Activated naive CD4-positive, alpha-beta T cell treated with anti-CD3 and anti-CD28 coated beads, Interleukin-2, amount 50 U/mL, for 16 hours (primary cell): ENCODE measurements at places on chromosomes 12 and 14.

- peak; percentile 59 for DNase-seq
Measured at GRCh38 chr12:6927379-6928021, at the start of gene ATN1. Gene ATN1, plus strand, starts transcription at chr12:6927959. Its CDS starts 6,043 bp downstream, at chr12:6934002.

DNA sequence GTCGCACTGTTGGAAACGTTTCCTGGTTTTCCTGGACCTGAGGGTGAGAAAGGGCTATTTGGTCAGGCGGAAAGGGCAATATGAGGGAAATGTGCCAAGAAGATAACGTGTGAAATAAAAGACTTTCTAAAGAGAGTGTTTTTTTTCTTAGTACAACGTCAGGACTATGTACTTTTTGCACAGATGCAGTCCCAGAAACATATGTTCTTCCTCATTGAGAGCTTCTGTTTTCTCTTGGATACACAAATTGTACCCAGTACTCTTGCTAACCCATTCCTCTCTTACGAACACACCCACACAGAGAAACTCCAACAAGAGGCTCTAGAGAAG, 669 bp upstream of the PKP2 start:
- DNase-seq = no peak

DNA sequence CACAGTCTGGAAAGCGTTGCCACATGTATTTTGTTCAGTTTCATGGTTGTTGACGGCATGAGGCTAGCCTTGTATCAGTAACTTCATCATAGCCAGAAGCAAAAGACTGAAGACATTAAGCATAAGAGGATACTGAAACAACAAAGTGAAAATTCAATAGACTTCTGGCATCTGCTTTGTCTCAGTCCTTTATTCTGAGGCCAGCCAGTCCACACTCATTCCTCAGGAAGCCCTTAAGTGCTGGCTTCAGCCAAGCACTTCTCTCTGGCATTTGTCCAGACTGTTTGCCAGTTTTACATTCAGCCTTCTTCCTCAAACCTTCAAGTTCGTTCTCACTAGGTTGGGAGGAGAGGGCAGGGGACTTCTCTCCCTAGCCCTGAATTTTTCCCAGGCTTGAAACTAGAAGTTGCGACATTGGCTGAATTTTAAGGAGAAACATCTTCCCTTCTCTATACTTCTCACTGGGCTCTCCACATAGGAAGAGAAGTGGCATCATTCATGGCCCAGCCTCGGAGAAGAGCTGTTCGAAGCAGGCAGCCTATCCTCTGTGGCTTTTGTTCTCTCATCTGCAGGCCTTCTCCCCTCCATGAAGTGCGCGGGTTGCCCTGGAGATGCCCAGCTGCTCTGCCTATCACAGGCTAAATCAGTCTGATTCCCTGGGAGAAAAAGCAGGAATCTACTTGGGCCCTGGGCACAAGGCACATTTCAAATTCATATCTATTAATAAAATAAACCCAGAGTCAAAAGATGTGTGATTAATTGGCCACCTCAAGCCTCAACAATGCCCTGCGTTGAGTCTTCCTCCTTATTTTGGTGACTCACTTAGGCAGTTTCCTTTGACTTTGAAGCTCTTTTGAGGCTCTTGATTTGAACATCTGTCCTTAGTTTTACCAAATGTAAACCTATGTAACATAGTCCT, 130.9 kb upstream of the PLEKHA5 start:
- no peak for DNase-seq

- no peak for DNase-seq
Measured at GRCh38 chr12:6967651-6968100, 2.8 kb downstream of the PHB2 start.

- DNase-seq = no peak
Measured at GRCh38 chr12:55043542-55043941, 23.8 kb downstream of the NEUROD4 start.

GRCh38 chr12:130288691-130289090, 49.0 kb upstream of the PIWIL1 start:
- no peak for DNase-seq

DNA sequence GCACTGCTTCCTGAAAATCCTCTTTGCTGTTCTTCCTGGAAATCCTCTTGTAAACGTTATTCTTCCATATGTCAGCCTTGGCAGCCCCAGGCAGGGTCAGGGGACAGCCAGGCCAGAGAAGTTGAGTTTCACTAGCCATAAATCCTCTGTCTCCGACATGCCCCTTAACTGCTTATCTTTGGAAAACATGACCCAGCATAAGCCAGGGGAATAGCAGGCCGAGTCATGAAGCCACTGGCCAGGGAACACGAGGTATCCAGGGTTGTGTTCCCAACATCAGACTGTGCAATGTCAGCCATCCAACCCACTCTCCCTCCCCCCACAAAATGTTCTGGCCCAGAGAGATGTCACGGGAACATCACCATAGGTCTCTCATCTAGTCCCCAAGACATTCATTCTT, 453.9 kb downstream of the MED13L start:
- no peak for DNase-seq
